ENCODE measurements at places on chromosomes 11 and 22. TPM values are rescaled to one million over a fixed set of nuclear protein-coding genes. Genes with fewer than 3 reads are reported as not detected.

DNA sequence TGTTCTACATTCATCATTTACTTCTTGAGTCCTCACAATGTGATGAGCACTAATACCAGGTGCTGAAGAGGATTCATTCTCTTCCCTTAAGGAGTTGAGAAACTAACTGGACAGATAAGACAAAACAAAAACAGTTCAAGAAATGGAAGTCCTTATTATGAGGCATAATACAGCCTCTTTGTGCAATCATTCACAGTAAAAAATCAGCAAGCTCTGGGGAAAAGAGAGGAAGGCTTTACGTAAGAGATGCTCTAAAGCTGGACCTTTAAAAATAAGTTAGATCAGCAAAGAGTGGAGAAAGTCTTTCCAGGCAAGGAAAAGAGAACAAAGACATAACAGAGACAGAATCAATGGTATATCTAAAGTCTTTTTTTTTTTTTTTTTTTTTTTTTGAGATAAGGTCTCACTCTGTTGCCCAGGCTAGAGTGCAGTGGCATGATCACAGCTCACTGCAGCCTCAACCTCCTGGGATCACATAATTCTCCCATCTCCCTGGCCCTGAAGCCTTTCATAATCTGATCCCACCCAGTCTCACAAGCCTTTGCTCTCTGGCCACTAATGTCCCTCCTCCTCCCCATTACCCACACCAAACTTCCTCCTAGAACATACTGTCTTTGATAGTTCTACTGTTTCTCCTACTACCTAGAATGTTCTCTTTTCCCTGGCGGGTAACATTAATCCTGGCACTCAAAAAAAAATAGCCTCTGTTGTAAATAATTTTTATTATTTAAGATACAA, 40.9 kb downstream of the MRTFA start:
- no peak for DNase-seq

GRCh38 chr11:31826536-31827438, 15.7 kb upstream of the PAX6 start:
- no peak for DNase-seq

Gene OR51G1
- polyA plus RNA-seq, result not detected

Gene RASL10A
- polyA plus RNA-seq, result 0.32 TPM

Gene PLEKHB1
- 14.5 TPM for polyA plus RNA-seq

Gene OR8A1
- not detected for polyA plus RNA-seq

Gene RANBP1
- 202 TPM for polyA plus RNA-seq

Gene C11orf16
- 0.56 TPM for polyA plus RNA-seq

- no peak for DNase-seq
These were observed 136.7 kb upstream of the SESN3 start for GRCh38 chr11:95367726-95368125.

Gene ACR
- polyA plus RNA-seq, result 0.27 TPM

DNA sequence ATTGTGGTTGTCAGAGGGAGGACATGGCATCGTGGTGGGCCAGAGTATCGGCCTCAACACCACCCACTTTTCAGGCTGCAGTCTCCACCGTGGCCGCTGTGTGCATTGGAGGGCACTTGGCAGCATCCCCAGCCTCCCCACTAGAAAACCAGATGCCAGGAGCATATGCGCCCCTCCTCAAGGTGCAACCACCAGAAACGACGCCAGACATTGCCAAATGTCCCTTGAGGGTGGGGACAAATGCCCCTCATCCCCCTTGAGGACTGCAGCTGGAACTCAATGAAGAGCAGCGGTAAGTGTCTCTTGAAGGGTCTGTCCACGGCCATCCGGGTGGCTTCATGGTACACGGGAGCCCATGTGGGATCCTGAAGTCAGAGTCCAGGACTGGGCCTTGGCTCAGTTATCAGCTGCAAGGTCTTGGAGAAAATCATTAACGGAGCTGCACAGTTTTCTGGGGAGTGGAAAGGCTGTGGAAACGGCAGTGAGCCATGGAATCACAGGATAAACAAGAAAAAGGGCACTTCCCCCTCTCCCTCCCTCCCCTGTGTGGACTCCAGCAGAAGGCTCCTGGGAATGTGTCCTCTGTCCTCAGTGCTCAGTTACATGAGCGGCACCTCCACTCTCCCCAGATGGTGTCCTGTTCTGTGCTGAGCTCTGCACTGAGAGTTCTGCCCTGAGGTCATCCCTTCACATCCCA, 324.4 kb upstream of the B3GAT1 start:
- DNase-seq, result no peak

Gene DRICH1
- 2.9 TPM for polyA plus RNA-seq

GRCh38 chr11:65506772-65507505, 8.1 kb downstream of the MALAT1 start:
- DNase-seq, result no peak

GRCh38 chr22:44915441-44915840, 94.4 kb downstream of the PHF21B start:
- DNase-seq, result no peak

Gene EPS8L2
- 129 TPM for polyA plus RNA-seq

- no peak for DNase-seq
These were observed 908.5 kb downstream of the BRD1 start for GRCh38 chr22:48919187-48919590.

DNA sequence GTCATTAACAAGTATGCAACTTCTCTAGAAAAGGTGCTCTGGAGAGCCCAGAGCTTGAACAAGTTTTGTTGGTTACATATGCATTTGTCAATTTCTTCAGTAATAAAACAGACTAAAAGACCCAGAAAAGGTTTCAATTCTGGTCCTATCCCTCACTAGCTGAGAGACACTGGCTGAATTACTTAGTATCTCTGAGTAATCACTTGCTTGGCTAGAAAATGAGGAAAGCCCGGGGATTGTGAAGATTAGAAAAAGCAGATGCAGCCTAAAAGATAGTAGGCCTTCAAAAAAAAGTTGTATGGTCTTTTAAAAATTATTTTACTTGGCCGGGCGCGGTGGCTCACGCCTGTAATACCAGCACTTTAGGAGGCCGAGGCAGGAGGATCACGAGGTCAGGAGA, 41.2 kb downstream of the MAPK1 start:
- DNase-seq, result no peak

DNA sequence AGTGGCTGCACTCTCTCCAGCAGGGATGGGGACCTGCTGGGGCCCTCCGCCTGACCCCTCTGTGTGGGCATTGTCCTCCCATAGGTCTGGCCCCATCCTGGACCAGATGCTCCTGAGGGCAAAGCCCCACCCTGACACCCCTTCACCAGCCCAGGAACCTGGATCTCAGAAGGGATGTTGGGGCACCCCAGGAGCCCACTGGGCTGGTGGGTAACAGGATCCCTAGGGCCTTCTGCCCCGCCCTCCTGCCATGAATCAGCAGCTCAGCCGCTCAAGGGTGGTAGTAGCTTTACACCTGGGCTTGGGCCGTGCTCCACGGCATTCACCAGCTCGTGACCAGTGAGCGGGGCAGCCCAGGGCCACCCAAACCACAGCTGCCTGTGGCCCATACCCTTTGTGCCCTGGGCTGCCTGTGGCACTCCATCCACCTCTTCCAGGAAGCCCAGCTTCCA, 1.0 kb upstream of the MAPK12 start:
- no peak for DNase-seq

DNA sequence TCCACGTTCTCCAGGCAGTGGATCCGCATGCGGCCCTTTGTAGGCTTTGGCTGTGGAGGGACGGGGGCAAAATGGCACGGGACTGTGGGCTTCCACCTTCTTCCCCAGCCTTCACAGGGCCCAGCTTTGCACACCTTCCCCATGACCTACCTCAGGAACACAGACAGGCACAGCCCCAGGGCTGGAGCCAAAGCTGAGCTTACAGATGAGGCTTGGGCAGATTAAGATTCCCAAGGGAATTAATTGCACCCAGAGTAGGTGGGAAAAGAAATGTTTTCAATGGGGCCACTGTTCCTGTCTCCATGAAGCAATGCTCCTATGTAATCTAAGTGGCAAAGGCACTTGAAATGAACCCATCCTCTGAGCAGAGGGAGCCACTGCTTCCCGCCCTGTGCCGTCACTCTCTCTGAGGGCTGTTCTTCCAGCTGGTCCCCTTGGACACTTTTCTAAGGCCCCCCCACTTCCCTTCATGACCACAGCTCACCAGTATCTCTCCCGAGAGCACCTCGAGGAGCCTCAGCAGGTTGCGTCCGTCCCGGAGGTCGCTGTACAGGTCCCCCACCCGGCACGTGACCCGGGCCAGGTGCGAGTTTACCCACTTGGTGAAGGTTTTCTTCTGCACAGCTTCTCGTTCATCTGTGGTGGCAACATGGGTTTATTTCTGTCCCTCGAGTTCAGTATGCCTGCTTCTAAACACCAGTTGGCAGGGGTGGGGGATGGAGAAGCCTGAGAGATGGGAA, 13.5 kb downstream of the SPTBN2 start:
- DNase-seq, result no peak

DNA sequence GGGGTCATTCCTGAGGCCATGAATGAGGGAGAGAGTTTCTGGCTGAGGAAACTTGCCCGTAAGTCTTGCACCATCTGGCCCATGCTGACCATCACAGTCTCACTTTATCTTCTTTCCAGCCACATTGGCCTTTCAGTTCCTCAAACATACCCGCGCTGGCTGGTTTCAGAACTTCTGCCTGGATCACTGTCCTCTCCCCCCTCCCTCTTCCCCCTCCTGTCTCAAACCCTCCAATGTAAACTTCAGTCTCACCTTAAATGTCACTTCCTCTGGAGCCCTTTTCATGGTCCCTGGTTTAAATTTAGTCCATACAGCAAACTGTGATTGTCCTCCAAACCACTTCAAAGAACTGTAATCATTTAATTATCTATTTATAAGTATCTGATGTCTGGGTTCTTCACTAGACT, 3.7 kb upstream of the TMEM109 start:
- no peak for DNase-seq

DNA sequence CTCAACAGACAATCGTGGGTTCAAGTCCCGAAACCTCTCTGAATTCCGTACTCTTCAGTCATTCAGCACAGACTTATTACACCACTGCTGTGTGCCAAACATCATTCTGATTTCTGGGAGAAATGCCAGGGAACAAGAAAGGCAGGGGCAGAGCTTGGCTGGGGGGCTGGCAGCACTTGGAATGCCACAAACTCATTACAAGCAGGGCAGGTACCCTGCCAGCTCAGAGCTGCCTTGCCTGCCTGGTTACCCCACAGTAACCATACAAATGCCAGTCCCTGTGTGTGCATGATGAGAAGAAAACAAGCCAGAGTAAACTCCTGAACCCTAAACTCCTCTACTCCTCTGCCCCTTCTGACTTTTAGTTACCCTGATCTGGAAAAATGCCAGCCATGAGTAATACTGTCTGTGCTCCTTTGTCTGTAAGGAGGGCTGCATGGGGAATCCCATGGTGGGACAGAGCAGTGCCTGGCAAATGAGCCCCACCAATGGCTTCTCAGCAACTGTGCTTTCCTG, 6.9 kb upstream of the RAD9A start:
- DNase-seq, result no peak

Gene GAS2L1
- polyA plus RNA-seq, result 5.5 TPM

DNA sequence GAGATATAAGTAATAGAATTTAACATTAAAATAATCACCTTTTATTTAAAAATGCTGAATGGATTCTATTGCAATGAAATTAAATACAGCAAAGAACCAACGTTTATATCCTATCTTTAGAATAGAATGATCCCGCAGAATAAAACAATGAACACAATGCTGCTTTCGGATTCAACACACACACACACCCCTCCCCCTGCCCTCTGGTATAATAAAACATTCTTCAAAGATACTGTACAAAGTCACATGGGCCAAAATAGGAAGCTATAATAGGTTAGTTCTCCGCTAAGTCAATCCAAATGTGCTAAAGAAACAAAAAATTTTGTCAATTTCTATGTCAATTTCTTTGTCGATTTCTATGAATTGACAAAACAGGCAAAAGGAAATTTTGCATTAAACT, 47.1 kb downstream of the TMEM123 start:
- DNase-seq, result no peak

DNA sequence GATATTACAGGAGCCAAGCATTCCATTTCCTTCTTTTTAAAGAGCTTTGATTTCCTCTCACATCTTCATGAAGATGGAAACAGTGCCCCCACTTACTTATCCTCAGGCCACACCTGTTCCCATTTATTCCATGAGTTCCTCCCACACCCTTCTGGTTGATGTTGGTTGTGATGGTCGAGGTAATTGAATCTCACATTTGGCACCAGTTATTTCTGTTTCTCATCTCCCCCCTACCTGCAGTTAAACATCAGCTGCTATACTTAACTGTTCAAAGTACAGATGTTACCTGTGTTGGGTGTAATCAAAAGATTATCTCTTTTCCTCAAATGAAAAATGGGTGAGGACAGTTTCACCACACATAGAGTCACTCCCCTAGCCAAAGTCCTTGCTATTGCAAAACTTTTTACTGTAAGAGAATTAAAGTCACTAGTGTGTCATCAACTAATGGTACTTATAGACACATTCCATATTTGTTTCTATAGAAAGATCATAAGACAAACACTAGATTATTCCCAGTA, 1.9 kb downstream of the TMEM45B start:
- DNase-seq, result no peak

DNA sequence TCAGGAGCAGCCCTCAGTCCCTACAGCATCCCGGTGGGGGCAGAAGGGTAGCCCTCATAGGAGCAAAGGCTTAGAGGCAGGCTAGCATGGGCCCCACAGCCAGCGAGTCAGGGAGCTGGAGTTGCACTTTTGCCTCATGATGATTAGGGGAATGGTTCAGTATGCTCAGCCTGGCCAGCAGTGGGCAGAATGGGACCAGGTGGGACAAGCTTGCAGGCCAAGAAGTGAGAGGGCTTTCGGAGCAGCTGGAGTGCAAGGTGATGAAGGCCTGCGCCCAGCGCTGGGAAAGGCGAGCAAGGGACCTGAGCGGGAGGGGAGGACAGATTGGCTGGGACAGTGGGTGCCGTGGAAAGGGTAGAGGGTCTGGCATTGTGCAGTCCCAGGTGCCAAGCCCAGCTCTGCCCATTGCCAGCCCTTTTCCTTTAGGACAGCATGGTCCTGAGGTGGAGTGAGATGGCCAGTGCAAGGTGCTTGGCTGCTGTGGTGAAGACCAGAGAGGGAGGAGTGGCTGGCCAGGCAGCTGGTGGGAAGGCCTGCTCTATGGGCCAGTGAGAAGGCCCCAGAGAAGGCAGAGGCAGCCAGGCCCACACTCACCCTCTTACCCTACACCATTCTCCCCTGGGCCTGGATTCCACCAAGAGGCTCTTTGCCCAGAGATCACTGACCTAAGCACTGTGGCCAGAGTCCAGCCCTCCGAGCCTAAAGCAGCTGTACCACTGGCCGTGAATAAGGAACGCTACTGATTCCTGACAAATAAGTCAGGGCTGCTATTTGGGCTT, 47.9 kb upstream of the SUSD2 start:
- DNase-seq, result no peak

DNA sequence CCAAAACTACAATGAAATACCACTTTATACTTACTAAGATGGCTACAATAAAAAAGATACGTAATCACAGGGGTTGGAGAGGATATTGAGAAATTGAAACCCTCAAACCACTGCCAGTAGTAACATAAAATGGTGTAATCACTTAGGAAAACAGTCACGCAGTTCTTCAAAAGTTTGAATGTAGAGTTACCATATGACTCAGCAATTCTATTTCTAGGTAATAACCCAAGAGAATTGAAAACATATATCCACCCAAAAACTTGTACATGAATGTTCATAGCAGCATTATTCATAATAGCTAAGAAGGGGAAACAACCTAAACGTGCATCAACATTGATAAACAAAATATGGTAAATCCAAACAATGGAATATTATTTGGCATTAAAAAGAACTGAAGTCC, 24.4 kb upstream of the PSMA1 start:
- DNase-seq, result no peak

GRCh38 chr11:10498022-10498400, 42.9 kb downstream of the AMPD3 start:
- DNase-seq, result no peak

Gene RGL4
- polyA plus RNA-seq, result 2.8 TPM

Measured in renal cortex interstitium (tissue), 15 donors.